Hepatocyte (in vitro differentiated cells): ENCODE measurements at places on chromosomes 4 and X. TPM values are rescaled to one million over a fixed set of nuclear protein-coding genes. Genes with fewer than 3 reads are reported as not detected.

Gene PPA2
- polyA plus RNA-seq, result 117 and 122 TPM in 2 replicates

Gene TCEAL2
- polyA plus RNA-seq, result 5.8 and 9.2 TPM in 2 replicates

Gene TSR2
- polyA plus RNA-seq, result 58.4 and 58.8 TPM in 2 replicates

Gene CYBB
- polyA plus RNA-seq, result 0.30 TPM in 1 of 2 replicates, not detected in the other

Gene NPNT
- polyA plus RNA-seq, result 231 and 233 TPM in 2 replicates

Gene RHOXF2B
- not detected in 2 replicates for polyA plus RNA-seq

Gene CFAP99
- polyA plus RNA-seq, result 0.09 TPM in 1 of 2 replicates, not detected in the other

Gene CPZ
- polyA plus RNA-seq, result 113 and 148 TPM in 2 replicates

Gene SUPT20HL2
- polyA plus RNA-seq, result not detected in 2 replicates

Gene AWAT1
- not detected in 2 replicates for polyA plus RNA-seq

Gene DUX4
- not detected in 2 replicates for polyA plus RNA-seq

Gene FOXR2
- not detected in 2 replicates for polyA plus RNA-seq

Gene CXorf49
- 10.1 and 12.1 TPM in 2 replicates for polyA plus RNA-seq

Gene SPANXA2
- polyA plus RNA-seq, result not detected in 2 replicates

Gene FAM47E
- polyA plus RNA-seq, result 8.9 and 11.1 TPM in 2 replicates

Gene NAP1L3
- polyA plus RNA-seq, result 26.7 and 32.3 TPM in 2 replicates

Gene FLNA
- 468 and 471 TPM in 2 replicates for polyA plus RNA-seq

Gene APLN
- 0.30 and 0.92 TPM in 2 replicates for polyA plus RNA-seq

Gene PTPN13
- 12.6 and 13.8 TPM in 2 replicates for polyA plus RNA-seq

Gene HAND2
- polyA plus RNA-seq, result 141 and 152 TPM in 2 replicates

Gene FGFBP1
- 1.7 and 1.8 TPM in 2 replicates for polyA plus RNA-seq

Gene MRPS18C
- 70.0 and 89.1 TPM in 2 replicates for polyA plus RNA-seq
